ENCODE measurements at places on chromosomes 16 and 17.

GRCh38 chr17:43085474-43085873 is 39.7 kb downstream of the BRCA1 start:
- DNase-seq = no peak

- DNase-seq = peak; percentile 67
These were observed 28.3 kb downstream of the TTC19 start for GRCh38 chr17:16027708-16028584.

DNA sequence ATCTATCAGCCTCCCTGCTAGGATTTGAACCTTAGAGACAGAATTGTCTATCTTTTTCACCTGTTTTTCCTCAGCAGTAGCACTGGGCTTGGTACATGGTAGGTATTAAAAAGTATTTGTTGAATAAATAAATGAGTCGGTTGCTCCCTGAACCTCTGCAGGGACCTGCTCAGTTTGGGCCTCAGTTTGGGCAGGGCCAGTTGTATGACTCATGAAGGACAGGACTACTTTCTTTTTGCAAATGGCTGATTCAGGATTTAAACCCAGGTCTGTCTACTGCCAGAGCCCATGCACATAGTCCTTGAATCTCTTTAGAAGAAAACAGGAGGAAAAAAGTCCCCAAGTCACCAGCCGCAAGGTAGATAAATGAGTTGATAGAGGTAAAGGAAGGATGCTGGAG is 3.1 kb downstream of the MMP2 start:
- no peak for DNase-seq

- no peak for DNase-seq
These were observed 3.8 kb upstream of the P4HB start for GRCh38 chr17:81863833-81864768.

GRCh38 chr16:57092786-57093411 is 516 bp downstream of the CPNE2 start:
- DNase-seq = peak; percentile 48

- peak; percentile 49 for DNase-seq
These were observed 111.4 kb downstream of the UTP18 start for GRCh38 chr17:51371732-51372151.

Measured in activated naive CD4-positive, alpha-beta T cell treated with Interleukin-2 at 50 U/mL for 16 hours (primary cell).